ENCODE measurements at places on chromosomes 7 and 10.

- no peak for DNase-seq
These were observed 251.2 kb upstream of the HGF start for GRCh38 chr7:82021036-82021435.

DNA sequence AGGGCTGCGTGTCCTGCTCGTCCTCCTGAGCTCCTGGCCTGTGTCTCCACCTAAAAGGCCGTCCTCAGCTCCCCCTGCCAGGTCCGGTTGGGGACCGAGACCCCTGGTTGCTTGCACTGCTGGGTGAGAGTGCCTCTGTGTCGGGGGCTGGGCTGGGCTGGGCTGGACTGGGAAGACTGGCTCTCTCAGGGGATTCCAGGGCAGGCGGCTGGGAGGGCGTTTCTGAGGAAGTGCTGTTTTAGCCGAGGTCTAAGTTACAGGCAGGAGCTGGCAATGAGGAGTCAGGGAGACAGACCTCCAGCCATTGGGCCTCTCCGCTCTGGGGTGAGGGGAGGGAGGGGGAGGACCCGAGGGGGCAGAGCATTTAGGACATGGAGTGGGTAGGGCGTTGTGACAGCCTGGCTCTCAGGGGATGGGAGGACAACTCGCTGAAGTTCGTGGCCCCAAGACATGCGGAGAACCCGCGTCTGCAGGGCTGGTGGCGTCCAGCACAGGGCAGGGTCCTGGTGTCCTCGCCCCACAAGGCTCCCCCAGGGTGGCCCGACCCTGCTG lies 20.9 kb downstream of the FOXK1 start:
- no peak for DNase-seq

- DNase-seq, result no peak
These were observed 15.7 kb upstream of the RELN start for GRCh38 chr7:104005197-104005596.

GRCh38 chr10:90925079-90926029 lies 4.5 kb upstream of the ANKRD1 start:
- no peak for DNase-seq

GRCh38 chr10:52701647-52702046 lies 70.9 kb downstream of the MBL2 start:
- no peak for DNase-seq

DNA sequence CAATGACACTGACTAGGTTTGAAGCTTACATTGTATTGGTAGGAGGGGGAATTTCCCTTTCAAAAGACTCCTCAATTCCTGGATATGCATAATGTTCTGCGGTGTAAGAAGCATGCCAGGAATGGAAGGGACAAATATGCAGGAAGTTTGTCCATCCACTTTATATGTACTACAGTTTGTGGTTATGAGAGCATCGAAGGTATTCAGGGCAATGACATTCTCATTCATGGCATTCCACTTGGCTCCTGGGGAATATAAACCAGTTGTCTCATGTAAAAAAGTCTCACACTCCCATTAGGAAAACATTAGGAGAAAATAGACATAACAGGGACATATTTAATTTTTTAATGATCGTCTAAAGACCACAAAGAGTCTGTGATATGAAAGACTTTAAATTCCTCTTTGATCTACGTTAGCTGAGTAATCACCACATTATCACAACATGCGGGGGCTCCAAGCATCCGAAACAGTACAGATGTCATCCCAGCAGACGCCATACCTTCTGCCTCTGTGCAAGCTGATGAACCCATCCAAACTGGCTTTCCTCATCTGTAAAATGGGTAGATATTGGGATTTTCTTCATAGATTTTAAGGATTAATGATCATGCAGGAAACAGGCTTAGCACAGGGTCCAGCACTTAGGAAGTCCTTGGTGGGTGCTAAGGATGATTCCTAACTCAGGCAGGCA lies 675.3 kb downstream of the INHBA start:
- no peak for DNase-seq

GRCh38 chr10:45452743-45453452 lies 78.9 kb downstream of the ALOX5 start:
- no peak for DNase-seq

DNA sequence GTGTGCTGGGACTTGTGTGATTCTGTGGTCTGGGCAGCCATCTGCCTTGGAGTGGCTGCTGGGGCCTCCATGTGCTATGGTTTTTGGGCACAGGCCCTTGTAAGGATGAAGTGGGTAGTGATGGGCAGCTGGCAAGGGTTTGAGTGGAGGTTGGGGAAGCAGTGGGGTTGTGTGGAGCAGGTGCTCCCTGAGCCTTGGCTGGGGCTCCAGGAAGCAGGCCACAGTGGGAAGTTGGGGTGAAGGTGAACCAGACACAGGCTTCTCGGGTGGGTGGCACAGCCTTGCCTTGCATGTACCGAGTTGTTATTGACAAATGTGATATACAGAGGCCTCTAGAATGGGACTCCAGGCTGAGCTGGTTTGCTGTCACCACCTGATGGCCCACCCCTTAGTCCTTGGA lies 82.3 kb downstream of the ADCY1 start:
- DNase-seq, result no peak

- no peak for DNase-seq
These were observed 238.8 kb downstream of the BAMBI start for GRCh38 chr10:28915989-28916588.

GRCh38 chr7:82210416-82211184 lies 233.0 kb downstream of the CACNA2D1 start:
- no peak for DNase-seq

GRCh38 chr10:34427911-34428216 lies 387.2 kb downstream of the PARD3 start:
- DNase-seq, result no peak

DNA sequence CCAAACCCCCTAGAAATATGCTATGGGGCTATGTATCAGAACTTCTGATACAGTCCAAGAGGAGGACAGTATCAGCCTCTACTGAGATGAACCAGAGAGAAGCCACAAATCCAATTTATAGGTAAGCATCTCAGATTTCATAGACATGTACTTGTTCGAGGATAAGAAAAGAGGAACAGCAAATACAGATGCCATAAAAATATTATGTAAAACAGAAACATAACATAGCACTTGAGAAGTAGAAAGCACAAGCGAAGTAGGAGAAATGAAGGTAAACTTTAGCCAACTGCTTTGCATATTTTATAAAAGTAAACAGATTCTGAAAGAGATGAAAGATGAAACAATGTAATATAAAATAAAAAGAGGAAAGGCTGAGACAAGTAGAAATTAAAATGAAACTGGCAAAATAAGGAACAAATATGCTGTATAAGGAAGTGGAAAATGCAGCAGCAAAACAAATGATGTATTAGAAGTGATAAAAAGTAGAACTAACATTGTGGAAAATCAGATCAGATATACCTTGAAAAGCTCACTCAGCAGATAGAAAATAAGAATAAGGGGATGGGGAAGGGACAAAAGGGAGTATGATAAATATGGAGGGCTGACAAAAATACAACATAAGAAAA lies 135.1 kb downstream of the SKAP2 start:
- no peak for DNase-seq

DNA sequence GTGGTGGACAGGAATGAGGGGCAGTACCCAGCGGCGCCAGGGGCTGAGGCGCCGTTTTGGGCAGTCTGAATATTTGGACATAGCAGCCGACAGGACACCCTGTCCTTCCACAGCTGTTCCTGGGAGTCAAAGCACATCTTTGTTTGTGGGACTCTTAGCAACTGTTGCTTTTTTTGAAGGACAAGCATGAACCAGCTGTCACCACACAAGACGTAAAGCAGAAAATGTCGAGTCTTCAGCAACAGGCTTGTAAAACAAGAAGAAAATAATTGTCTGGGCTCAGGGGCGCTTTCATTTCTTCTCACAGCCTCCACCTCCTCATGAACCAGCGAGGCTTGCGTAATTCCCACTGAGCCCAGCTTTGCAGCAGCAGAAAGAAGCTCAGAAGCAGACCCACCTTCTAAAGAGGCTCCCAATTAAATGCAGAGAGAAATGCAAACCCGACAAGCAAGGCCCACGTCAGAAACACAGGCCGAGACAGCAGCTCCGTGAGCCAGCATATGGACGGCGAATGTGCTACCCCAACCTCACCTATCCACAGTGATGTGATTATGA lies 68.9 kb upstream of the DNAAF5 start:
- DNase-seq, result no peak

DNA sequence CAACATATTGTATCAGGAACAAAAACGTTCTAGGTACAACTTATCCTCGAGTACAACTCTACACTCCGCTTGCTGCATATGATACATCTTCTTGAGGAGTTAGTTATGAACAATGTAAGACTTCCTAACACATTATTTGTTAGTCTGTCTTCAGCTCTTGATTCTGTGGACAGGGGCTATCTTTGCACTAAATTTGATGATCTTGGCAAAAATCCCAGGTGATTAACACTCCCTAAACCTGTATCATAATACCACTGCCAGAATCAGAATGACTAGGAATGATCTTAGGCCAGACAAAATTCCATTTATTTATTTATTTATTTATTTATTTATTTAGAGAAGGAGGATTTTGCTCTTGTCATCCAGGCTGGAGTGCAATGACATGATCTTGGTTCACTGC lies 108.7 kb upstream of the AUTS2 start:
- no peak for DNase-seq

DNA sequence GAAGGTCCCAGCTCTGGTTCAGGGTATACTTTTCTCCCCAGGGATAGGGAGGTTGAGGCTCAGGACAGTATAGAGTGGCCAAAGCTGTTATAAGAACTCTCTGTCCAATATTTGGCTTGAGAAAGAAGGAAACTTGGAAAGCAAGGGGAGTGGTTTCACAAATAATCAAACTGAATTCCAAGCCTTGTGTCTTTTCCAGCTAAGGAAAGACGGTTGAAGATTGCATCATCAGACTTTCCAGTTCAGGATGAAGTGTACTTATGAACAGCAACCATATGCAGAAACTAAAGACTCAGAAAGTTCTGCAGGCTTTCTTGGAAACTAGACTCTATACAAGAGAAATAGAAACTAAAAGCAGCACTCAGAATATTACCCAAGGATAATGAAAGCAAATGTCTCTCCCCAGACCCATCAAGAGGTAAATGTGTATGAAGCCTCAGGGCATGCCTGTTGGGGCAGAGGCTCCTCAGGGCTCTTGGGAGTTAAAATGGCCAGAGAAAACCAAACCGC lies 46.4 kb downstream of the RAMP3 start:
- DNase-seq, result no peak

- DNase-seq, result no peak
These were observed 46.7 kb upstream of the STRIP2 start for GRCh38 chr7:129387537-129387936.

GRCh38 chr7:114934086-114934485 lies 12.2 kb downstream of the MDFIC start:
- DNase-seq, result no peak

DNA sequence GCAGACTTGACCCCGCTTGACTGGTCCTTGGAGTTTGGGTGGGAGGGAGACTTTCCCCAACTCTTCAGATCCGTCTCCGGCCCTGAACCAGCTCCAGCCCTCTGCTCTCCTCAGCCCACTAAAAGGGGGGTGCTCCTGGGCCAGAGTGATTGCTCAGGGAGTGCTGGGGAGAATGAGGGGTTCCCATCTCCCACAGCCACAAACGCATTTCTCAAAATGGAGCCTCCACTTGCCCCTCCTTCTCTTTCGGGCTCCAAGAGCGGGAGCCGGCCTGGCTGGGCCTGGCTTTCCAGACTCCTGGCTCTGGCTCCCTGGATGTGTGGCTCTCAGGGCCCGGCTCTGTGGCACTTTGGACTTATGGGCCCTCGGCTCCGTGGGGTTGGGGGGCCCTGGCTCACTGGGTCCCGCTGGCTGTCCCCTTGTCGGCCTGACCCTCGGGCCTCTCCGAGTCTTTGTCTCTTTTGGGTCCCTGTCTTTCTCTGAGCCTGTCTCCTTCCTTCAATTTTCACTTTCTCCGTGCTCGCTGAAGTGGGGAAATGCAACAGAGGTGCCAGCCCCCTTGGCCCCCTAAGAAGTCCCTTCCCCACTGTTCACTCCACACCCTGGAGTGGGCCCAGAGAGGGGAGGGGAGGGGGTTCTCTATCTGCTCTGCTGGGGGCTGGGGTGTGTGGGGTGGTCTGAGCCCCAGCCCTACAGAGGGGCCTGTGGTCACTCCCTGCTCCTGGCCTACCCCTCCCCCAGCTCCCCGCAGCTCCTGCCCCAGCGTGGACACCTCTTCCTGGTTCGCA lies 713 bp downstream of the LZTS2 start:
- no peak for DNase-seq

GRCh38 chr10:80055760-80056159 lies 22.7 kb upstream of the TMEM254 start:
- DNase-seq, result no peak

- DNase-seq, result no peak
These were observed 15.4 kb upstream of the FKBP9 start for GRCh38 chr7:32941681-32942414.

DNA sequence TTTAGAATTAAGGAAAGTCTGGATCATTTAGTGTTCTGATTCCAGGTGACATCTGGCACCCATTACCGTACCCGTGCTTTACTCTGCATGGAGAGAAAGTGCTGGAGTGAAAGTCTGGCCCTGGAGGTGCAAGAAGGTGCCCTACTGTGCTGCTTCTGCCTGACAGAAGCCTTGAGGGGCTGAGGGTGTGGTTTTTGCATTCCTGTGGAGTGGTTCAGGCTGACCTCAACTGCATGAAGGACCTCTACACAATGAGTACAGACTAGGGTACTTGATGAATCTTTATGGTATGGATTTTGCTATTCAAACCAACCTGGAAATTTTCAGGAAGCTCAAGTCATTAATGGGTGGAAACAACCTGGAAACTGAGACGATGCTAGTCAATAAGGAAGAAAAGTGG lies 45.1 kb upstream of the GSAP start:
- DNase-seq, result no peak

DNA sequence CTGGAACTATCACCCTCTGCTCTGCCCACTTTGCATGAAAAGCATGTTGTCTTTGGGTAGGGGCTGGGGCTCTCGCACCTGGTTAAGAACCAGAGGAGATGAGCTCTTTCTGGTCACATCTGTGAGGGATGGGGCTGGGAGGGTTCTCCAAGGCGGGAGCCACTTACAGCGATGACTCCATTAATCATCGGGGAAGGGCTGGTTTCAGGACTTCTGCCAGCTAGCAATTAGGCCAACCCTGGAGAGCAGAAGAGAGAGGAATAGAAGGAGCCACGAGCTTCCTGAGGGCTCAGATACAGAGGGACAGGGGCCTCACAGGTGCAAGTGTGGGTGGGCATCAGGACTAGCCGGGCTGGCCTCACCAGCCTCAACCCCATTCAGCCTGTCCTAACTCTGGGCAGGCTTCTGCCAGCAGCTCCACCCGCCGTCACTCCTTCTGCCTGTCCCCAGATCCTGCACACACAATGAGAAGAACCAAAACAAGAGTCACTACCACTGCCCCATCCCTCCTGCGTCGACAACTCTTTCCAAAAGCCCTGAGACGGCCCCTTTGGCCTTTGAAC lies 8.4 kb downstream of the AQP1 start:
- no peak for DNase-seq

GRCh38 chr7:28674359-28674782 lies 262.1 kb downstream of the CREB5 start:
- DNase-seq, result no peak

GRCh38 chr10:133336118-133336576 lies 549 bp downstream of the CALY start:
- no peak for DNase-seq

- DNase-seq, result no peak
These were observed 187.3 kb upstream of the PLXDC2 start for GRCh38 chr10:19628767-19629560.

- DNase-seq, result no peak
These were observed 1.2 kb downstream of the PDIA4 start for GRCh38 chr7:149027055-149027454.
